ENCODE measurements at places on chromosomes 3 and 15.

DNA sequence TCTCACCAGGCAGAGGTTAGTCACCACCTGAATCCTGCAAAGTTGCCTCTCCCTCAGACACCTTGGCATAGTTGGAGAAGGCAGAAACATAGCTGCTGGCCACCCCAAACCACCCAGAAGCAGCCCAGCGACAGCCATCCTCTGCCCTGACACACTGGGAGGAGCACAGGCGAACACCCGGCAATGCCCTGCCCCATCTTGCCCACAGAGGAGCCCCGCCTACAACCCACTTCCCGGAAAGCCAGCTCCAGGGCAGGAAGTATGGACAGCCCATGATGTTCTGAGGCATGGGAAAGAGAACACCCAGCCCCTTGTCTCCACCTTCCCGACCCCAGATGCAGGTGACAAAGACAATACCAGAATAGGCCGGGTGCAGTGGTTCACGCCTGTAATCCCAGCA lies 12.6 kb upstream of the SHISA5 start:
- DNase-seq = no peak

DNA sequence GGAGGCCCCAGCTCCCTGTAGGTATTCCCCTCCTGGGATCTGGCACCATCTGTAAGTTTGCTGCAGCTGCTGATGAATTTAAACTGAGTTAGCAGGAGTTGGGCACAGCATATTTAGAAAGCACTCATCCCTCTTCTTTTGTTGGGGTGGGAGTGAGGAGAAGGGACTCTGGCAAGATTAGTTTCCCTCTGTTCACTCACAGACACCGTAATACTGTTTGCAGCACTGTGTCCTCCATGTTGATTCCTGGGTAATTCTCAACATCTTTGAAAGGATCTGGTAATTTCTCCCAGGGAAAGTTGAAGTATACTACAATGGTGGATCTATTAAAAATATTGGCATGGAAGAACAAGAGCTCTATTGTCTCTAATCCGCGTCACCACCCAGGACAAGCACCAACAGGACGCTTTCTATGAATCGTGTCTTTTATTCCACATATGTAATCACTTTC lies 173.3 kb downstream of the RBMS3 start:
- DNase-seq = peak; percentile 32

GRCh38 chr15:77798151-77798835 lies 165.6 kb upstream of the LINGO1 start:
- no peak for DNase-seq

- no peak for DNase-seq
Measured at GRCh38 chr3:16402451-16402850, 111.0 kb downstream of the RFTN1 start.

- no peak for DNase-seq
Measured at GRCh38 chr3:62316525-62316924, 56.8 kb downstream of the FEZF2 start.

DNA sequence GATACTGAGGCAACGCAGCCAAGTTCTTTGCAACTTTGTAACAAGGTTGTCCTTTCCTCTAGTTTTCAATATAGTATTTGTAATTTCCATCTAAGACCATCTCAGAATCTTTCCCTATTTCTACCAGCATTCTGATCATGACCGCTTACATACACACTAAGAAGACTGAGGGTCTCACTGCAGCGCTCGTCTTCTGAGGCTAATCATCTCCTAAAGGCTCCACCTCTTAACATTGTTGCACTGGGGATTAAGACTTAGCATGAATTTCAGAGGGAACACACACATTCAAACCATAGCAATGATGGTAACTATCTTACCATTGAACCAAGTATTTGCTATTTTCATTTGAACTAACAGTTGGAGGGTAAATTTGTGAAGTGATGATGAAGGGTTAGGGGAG lies 463.3 kb upstream of the CCDC54 start:
- DNase-seq = no peak

DNA sequence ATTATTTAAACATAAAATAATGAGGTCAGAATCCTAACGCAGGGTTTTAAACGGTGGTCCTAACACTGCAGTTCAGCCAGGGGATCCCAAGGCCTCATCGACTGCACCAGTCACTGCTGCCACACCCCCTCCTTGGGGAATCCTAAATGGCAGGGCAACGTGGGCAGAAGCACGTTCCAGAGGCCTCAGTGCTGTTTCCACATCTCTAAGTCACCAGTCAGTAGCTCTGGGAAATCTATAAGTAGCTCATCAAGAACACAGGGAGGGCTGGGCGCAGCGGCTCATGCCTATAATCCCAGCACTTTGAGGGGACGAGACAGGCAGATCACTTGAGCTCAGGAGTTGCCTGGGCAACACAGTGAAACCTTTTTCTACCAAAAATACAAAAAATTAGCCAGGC lies 47.5 kb downstream of the PRTG start:
- peak; percentile 62 for DNase-seq

DNA sequence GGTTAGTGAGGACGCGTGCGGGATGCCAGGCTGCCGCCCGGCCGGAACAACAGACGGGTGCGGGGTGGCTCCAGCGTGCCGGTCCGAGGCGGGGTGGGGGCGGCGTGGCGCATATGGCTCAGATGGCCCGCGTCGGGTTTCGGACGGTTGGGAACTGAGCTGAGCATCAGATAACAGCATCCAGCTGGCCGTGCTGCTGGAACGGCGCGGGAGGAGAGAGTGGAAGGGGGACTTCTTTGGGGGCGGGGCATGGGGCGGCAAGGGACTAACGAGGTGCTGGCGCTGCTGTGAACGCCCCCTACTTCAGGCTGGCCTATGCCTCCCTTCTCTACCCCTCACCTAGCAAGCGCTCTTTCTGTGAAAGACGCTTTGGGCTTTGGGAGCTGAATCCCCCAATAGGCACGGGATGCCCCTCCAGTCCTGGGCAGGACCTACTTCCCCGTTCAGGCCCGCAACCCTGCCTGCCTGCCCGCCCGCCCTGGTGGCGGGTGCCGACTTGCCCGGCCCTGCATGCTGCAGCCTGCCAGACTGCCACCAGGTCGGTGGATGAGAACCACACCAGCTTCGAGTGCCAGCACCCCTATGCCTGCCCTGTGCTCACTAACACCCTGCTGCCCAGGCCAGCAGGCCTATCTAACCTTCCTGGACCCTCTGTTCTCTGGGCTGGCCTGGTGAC lies 542 bp downstream of the INKA1 start:
- peak; percentile 80 for DNase-seq

GRCh38 chr3:109005443-109005842 lies 51.8 kb upstream of the GUCA1C start:
- DNase-seq = no peak

DNA sequence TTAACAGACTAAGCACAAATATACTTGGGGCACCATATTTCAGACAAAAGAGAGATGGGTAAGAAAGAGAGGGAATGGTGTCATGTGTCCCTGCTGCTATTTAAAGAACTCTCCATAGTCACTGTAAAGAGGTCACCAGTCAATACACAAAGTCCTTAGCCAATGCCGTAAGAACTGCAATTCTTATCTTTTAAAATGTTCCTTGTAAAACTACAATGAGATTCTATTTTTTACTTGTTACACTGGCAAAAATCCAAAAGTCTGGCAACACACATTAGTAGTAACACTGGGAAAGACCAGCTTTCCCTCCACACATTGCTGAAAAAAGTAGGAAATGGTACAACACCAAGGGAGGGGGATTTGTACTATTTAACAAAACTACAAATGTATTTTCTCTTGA lies 189.4 kb downstream of the TBC1D5 start:
- DNase-seq = no peak

- DNase-seq = no peak
Measured at GRCh38 chr15:87193481-87193880, 1063.1 kb downstream of the NTRK3 start.

Measured in femur (tissue), 1 donor.